ENCODE measurements at places on chromosomes 6 and 20. TPM values are rescaled to one million over a fixed set of nuclear protein-coding genes. Genes with fewer than 3 reads are reported as not detected.

DNA sequence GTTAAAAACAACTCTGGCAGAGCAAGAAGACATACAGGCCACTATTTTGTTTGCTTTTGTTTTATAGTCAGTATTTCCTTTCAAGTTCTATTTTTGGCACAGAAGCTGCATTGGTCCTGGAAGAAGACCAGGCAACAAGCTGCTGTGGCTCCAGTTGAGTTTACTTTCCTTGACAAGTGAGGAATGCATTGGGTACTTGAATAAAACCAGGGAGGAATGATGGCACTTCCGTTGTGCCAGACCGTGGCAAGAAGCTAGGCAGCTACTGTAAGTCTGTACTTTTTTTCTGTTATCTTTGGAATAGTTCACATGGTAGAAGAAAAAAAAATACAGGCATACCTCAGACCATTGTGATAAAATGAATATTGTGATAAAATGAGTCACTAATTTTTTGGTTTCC is 66.3 kb downstream of the NCOA3 start:
- no peaks in the 10 kb centered on the region for H3K27me3 ChIP-seq
- no peak for DNase-seq
- H3K36me3 ChIP-seq = peaks cover 31% of the 10 kb centered on the region
- H3K27ac ChIP-seq = 0 out of 2 replicates have a peak overlapping the region, but pooled peaks have one; percentile 29
- H3K4me1 ChIP-seq = peaks cover 20% of the 10 kb centered on the region

Gene PLCB4
- total RNA-seq = 11.9 TPM

- peaks cover 38% of the 10 kb centered on the region for H3K4me1 ChIP-seq
- H3K4me3 ChIP-seq = peak overlapping the region; percentile 68
- peak overlapping the region; percentile 95 for H3K27ac ChIP-seq
- peaks cover 82% of the 10 kb centered on the region for H3K27me3 ChIP-seq
- DNase-seq = no peak
Measured at GRCh38 chr6:1605893-1606779, 3.6 kb upstream of the FOXC1 start.

Gene HEY2
- 10.6 TPM for total RNA-seq

- DNase-seq = no peak
- peaks cover 4% of the 10 kb centered on the region for H3K27me3 ChIP-seq
- H3K4me1 ChIP-seq = peaks cover 25% of the 10 kb centered on the region
- H3K4me3 ChIP-seq = no peak overlapping the region
Measured at GRCh38 chr6:44011350-44011920, 115.8 kb downstream of the MRPL14 start.

DNA sequence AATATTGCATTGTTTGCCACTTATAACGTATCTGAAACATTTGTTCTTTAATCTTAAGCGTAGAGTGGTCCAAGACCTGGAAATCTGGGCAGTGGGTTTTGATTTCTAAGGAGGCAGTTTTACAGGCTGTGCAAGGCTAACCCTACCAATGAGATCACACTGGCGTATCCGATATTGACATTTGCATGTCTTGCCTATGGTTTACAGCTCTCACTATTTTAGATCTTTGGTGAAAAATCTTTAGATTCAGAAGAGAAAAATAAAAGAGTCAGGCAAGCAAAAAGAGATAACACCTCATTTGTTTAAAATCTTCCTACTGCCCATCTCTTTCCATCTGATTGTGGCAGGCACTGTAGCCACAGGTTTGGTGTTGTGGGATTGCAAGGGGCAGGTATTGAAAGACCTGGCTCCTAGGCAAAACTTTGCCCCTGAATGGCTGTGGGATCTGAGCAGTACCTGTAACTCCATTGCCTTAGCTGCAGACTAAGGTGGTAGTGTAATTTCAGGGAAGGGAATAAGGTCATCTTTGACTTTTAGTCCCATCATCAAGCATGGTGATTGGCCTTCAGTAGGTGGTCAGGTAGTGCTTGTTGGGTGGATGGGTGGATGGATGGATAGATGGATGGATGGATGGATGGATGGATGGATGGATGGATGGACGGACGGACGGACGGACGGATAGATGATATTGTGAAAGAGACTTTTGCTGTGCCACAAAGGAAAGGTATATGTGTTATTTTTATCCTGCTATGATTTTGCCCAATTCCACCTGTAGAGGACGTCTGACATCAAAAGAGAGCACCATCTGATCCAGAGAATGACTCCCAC is 1.9 kb downstream of the TNFAIP3 start:
- H3K4me3 ChIP-seq = no peak overlapping the region
- H3K27me3 ChIP-seq = peaks cover 31% of the 10 kb centered on the region
- DNase-seq = no peak
- no peaks in the 10 kb centered on the region for H3K36me3 ChIP-seq

DNA sequence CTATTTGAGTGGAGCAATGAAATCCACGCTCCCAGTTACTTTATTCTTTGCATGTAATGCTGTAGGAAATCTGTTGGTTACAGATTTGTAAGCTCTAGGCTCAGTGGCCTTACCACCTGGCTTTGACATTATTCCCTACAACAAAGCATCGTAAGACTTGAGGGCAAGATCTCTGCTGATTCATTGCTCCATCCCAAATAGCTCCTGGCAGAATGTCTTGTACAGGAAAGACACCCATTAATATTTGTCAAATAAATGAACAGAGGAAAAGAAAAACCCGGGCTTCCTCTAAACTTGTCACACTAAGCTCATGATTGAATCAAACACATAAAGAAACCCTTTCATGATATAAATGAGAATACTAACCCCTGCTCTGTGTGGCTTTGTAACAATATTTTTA is 357.5 kb upstream of the RNF217 start:
- no peaks in the 10 kb centered on the region for H3K27me3 ChIP-seq
- H3K4me3 ChIP-seq = no peak overlapping the region
- 0 out of 2 replicates have a peak, but pooled peaks cover 3% of the 10 kb centered on the region for H3K36me3 ChIP-seq
- H3K4me1 ChIP-seq = peaks cover 5% of the 10 kb centered on the region

DNA sequence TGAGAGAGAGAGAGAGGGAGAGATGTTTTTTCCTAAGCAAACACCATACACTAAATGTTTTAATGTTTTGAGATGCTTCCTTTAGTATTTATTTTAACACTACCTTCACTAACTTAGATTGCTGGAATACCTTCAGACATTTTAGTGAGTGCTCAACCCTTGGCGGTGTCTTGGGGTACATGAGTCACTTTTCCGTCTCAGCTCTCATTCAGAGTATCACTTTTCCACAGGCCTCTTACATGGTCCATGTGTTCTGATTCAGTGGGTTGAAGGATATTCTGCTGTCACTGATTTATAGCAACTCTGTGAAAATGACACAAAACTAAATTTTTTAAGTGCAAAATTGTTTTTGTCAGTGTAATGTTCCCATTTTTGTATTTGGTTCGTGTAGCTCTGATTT is 217.9 kb downstream of the CLVS2 start:
- H3K27me3 ChIP-seq = no peaks in the 10 kb centered on the region
- no peaks in the 10 kb centered on the region for H3K36me3 ChIP-seq
- no peak overlapping the region for H3K4me3 ChIP-seq
- H3K4me1 ChIP-seq = peaks cover 22% of the 10 kb centered on the region
- no peak overlapping the region for H3K27ac ChIP-seq

Gene EYA4
- total RNA-seq = 0.32 TPM

DNA sequence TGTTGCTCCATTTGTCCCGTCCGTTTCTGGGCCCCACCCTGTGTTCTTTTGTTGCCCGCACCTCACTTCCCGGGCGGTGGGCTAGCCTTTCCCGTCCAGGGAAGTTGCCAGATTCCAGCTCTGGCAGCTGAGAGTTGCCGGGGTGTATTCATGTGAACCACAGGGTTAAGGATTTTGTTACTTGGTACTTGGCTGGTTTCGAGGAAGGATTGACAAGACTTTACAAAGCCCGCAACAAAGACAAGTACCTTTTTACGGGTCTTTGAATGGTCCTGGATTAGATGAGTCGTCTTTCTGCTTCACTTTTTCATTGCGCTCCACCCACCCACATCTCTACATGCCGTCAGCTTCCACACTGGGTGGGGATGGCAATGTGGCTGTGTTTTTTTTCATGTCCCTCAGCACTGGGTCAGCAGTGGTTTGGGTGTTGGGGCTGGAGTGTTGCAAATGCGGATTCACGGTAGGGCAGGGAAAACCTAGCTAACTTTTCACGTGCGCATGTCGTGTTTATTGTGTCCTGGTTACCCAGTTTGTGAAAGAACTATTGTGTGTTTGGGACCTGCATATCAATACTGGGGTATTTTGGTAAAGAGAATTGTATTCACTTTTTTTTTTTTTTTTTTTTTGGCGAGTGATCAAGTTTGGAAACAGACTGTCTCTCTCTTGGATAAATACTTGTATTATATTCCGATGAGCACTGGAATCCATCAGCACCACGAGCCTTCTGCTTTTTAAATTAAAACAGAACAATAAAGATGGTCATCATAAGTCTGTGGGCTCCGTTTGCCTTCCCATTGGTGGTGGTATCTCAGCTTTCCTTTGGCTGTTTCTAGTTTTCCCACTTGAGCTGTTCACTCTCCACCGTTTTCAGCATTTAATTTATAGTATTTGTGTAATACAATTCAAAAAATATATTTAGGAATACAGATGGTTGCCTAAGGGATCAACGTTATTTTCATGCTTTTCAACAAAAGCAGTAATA is 1.2 kb downstream of the DUSP22 start:
- peak overlapping the region; percentile 77 for H3K4me3 ChIP-seq
- H3K27me3 ChIP-seq = peaks cover 23% of the 10 kb centered on the region
- H3K27ac ChIP-seq = 0 out of 2 replicates have a peak overlapping the region, but pooled peaks have one; percentile 25
- H3K36me3 ChIP-seq = peaks cover 67% of the 10 kb centered on the region
- DNase-seq = no peak
- peaks cover 15% of the 10 kb centered on the region for H3K4me1 ChIP-seq

DNA sequence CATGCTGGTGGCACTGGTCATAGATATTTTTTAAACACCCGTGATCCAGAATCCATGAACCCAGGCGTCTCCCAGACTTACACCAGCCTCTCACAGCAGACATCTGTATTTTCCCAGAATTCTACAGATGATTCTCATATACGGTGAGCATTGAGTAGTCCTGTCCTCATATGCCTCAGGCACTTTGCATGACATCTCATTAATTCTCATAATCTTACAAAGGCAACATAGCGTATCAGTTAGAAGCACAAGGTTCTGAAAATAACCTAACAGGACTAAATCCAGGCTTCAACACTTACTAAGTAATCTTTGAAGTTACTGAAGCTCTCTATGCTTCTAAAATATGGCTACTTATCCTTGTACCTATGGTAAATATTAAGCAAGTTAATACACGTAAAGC is 8.9 kb downstream of the NDUFAF4 start:
- no peak for DNase-seq
- H3K36me3 ChIP-seq = peaks cover 14% of the 10 kb centered on the region
- H3K27ac ChIP-seq = no peak overlapping the region
- H3K4me1 ChIP-seq = peaks cover 3% of the 10 kb centered on the region
- H3K4me3 ChIP-seq = no peak overlapping the region

GRCh38 chr20:40773376-40773775 is 84.3 kb upstream of the MAFB start:
- no peak overlapping the region for H3K4me3 ChIP-seq
- no peak for DNase-seq
- no peak overlapping the region for H3K27ac ChIP-seq
- H3K4me1 ChIP-seq = peaks cover 21% of the 10 kb centered on the region

Gene MOCS1
- total RNA-seq = 18.5 TPM

Gene ANGPT4
- total RNA-seq = 0.25 TPM

GRCh38 chr20:53738945-53739798 is 145.5 kb upstream of the ZNF217 start:
- H3K4me3 ChIP-seq = 0 out of 2 replicates have a peak overlapping the region, but pooled peaks have one; percentile 26
- H3K36me3 ChIP-seq = no peaks in the 10 kb centered on the region
- no peak for DNase-seq

DNA sequence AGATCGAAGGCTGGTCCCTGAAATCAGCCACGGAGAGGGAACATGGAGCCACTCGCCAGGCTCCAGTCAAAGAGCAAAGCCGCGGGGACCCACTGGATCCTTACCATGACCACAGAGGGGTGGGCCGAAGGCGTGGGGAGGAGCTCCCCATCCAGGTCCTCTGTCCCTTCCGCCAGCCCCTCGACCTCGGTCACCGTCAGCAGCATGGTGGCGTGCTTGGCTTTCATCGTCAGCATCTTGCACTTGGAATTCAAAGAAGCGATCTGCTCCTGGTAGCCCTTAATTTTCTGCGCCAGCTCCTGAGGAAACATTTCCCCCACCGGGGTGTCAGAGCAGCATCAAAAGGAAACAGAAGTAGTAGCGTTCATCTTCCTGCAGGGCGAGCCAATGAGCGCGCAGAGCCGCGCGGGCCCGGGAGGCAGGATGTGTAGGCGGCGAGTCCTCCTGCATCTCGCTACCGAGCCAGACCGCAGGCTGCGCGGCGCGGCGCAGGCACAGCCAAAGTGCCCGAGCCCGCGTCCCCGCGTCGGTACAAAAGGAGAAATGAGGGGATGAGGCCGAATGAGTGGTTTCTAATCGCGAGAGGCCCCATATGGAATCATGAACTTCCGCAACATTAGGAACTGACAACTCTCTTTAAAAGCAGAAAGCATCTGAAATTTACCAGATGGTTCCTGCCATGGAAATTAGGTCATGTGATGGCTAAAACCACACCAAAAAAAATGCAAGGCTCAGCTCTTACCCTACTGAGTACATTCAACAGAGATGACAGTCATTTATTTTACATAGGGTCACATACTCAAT is 335.2 kb downstream of the SYNE1 start:
- H3K27me3 ChIP-seq = no peaks in the 10 kb centered on the region
- no peaks in the 10 kb centered on the region for H3K36me3 ChIP-seq
- H3K4me3 ChIP-seq = peak overlapping the region; percentile 95
- peak overlapping the region; percentile 93 for H3K27ac ChIP-seq
- peaks cover 34% of the 10 kb centered on the region for H3K4me1 ChIP-seq
- DNase-seq = peak; percentile 88

Gene RRP36
- total RNA-seq = 81.0 TPM

GRCh38 chr20:35968930-35969329 is 540 bp downstream of the CNBD2 start:
- H3K4me1 ChIP-seq = peaks cover 11% of the 10 kb centered on the region
- no peaks in the 10 kb centered on the region for H3K36me3 ChIP-seq
- no peak overlapping the region for H3K4me3 ChIP-seq
- DNase-seq = no peak
- H3K27ac ChIP-seq = no peak overlapping the region

- peak; percentile 24 for DNase-seq
- peaks cover 14% of the 10 kb centered on the region for H3K4me1 ChIP-seq
Measured at GRCh38 chr6:129370268-129370916, 339.6 kb downstream of the ARHGAP18 start.

DNA sequence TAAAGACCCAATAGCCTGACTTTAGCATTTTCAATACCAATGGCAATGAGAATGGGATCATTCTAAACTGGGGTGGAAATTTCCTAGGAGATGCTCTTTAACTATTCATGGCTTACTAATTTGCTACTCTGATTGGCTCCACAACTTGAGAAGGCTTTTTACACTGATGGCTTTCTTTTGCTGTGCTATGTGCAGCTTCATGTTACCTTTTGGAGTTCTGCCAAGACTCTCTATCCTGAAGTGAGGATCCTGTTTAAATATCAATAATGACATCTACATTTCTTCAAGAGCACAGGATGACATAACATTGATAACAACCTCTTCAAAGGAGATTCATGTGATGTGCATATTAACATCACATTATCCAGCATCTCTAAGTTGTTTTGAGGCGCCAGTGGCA is 43.4 kb upstream of the SIRPG start:
- no peak for DNase-seq
- no peak overlapping the region for H3K4me3 ChIP-seq
- no peaks in the 10 kb centered on the region for H3K36me3 ChIP-seq
- peaks cover 78% of the 10 kb centered on the region for H3K27me3 ChIP-seq
- H3K27ac ChIP-seq = no peak overlapping the region

Gene CRISP1
- not detected for total RNA-seq

All from WTC11 (cell line).